Body of pancreas (tissue), 4 donors: ENCODE measurements at places on chromosomes 2 and 18. TPM values are rescaled to one million over a fixed set of nuclear protein-coding genes. Genes with fewer than 3 reads are reported as not detected.

GRCh38 chr2:159882130-159882745 is 84.2 kb upstream of the CD302 start:
- no peak for DNase-seq

The RAX gene
- total RNA-seq: not detected

- DNase-seq: no peak
Observed at GRCh38 chr2:219688560-219689445, 61.4 kb downstream of the SLC4A3 start.

- no peak for DNase-seq
Observed at GRCh38 chr18:212780-213179, 54.4 kb downstream of the USP14 start.

- DNase-seq: no peak
Observed at GRCh38 chr2:150410809-150411208, 76.7 kb downstream of the RND3 start.

GRCh38 chr2:41859615-41860514 is 188.0 kb upstream of the PKDCC start:
- DNase-seq: peak; percentile 53

- DNase-seq: no peak
Observed at GRCh38 chr2:209525331-209525730, 101.5 kb downstream of the MAP2 start.

GRCh38 chr18:57202881-57203280 is 56.0 kb downstream of the BOD1L2 start:
- DNase-seq: no peak

The IL36G gene
- total RNA-seq: not detected

DNA sequence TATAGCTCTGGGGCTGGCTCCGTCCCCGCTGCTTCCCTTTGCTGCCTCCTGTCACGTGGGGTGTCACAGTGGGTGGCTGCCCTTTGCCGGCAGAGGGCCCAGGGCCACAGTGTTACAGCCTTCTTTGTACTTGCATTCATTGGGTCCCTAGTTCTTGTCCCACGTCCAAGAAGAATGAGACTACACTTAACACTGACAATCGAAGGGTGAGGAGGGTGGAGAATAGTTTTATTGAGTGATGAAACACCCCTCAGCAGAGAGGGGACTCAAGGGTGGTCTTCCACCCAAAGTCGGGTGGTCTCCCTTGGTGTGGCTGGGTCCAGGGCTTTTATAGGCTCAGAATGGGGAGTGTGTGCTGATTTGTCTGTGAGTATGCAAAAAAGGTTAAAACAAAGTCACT is 1.9 kb downstream of the ATG4B start:
- no peak for DNase-seq

- DNase-seq: no peak
Observed at GRCh38 chr2:199160081-199160480, 297.7 kb downstream of the SATB2 start.

DNA sequence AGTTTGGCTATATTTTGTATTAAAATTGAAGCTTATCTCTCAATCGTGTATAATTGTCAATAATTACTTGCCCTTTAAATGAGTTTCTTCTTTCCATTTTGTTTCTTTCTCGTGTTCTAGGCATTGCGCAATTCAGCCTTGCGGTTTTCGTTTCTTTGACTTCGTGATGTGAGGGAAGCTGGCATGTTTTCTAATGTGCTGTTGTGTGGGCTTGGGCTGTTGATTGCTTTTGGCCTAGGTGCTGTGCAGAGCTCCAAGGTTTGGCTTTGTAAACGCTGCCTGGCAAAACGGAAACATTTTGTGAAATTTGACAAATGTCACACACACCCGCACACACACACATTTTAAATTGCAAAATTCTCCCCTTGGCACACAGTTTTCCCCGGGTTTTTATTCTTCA is 242.6 kb upstream of the TCF4 start:
- no peak for DNase-seq

GRCh38 chr2:241741016-241741415 is 6.6 kb downstream of the D2HGDH start:
- no peak for DNase-seq

The FNDC4 gene
- total RNA-seq: 10.4 TPM

DNA sequence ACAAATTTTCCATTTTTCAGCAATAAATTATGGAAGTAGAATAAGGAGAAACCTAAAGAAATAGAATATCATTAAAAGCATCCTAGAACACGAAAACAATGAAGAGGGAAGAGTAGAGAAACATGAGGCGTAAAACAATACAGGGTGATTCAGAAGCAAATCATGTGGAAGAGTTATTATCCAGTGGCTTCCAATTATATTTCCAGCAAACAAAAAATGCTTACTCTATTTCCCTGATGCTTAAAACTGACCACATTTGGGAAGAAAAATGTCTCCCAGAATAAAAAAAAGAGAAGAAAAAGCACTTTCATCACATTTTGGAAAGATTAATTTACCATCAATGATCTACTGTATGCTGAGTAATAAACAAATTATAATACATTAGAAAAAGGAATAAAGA is 192.6 kb downstream of the CD226 start:
- DNase-seq: no peak

GRCh38 chr2:53632714-53633113 is 134.9 kb upstream of the CHAC2 start:
- no peak for DNase-seq

DNA sequence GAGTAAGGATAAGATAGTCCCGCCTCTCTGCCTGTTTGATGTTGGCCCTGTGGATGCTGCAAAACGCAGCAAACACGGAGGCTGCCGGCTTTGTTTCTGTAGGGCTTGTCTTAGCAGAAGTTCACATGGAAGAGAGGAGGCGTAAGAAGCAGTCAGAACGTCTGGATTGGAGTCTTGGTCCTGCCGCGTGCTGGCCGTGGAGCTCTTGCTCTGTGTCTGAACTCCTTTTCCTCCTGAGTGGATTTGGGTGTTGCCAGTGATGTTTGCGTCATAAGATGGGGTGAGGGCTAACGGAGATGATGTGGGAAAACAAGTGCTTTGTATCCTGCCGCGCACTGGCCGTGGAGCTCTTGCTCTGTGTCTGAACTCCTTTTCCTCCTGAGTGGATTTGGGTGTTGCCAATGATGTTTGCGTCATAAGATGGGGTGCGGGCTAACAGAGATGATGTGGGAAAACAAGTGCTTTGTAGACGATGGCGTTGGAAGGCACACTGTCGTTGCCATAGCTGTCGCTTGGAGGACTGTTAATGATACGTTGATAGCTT is 240.9 kb downstream of the AGAP1 start:
- DNase-seq: no peak

The MAB21L4 gene
- not detected for total RNA-seq

The TCF7L1 gene
- total RNA-seq: 4.3 TPM

DNA sequence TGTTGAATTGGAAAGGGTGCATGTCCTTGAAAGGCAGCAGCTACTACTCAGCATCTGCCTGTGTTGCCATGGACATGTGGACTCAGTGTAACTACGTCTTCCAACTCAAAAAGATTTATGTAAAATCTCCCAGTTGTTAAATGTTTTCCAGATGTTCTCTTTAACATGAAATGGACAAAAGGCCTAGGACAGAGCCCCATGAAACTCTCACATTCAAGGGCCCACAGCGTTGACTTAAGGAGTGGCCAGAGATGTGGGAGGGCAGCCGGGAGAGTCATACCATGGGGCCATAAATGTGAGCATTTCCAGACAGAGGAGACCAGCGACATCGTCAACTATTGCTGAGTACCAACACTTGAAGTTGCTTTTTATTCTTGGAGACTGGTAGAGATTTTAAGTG is 9.9 kb downstream of the SLC3A1 start:
- DNase-seq: no peak

DNA sequence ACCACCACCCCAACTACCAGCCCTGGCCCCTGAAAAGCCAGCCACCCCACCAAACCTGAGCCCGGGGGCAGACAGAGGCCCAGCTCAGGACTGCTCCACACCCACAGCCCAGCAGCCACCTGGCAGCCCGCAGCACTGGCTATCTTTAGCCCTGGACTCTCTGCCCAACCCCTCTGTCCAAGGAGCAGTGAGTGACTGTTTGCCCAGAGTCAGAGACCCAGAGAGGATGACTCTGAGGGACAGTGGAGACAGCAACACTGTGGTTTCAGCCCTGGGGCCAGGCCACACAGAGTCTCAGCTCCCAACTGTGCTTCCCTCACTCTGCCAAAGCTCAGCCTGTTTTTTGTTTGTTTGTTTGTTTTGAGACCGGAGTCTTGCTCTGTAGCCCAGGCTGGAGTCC is 32.6 kb downstream of the BIN1 start:
- DNase-seq: no peak

The WIPF1 gene
- 8.0 TPM for total RNA-seq

The TBR1 gene
- total RNA-seq: not detected

DNA sequence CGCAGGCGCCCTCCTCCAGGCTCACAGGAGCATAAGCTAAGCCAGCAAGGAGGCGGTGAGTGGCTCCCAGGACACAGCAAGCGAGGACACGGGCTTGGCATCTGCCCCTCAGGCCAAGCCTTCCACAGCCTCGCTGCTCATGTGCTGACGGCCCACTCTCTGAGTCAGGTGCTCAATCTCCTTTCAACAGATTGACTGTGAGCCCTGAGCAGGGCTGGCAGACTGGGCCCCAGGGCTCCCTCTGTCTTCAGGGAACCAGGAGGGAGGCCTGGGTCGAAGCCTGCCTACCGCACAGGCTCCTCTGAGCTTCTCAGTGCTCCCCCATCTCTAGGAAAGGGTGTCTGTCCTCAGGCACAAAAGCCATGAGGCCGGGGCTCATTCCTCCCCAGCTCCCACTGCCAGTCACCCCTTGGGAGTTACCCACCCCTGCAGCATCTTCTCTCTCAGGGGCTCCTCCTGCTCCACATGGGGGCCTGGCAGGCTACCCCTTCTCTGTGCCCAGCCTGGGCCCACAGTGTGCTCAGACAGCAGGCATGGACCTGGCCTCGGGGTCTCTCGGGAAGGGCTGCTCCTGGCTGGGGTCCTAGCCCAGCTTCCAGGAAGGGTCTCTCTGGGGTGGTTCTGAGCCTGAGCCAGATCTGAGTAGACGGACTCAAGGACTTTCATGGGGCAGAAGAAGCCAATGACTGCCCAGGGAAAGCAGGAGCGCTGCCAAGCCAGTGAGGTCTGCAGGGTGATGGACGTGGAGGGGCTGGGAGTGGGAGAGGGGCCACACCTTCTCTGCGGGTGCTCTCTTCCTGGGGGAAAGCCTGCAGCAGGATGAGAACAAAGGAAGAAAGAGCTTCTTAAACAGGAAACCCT is 138.0 kb upstream of the GPC1 start:
- DNase-seq: no peak

DNA sequence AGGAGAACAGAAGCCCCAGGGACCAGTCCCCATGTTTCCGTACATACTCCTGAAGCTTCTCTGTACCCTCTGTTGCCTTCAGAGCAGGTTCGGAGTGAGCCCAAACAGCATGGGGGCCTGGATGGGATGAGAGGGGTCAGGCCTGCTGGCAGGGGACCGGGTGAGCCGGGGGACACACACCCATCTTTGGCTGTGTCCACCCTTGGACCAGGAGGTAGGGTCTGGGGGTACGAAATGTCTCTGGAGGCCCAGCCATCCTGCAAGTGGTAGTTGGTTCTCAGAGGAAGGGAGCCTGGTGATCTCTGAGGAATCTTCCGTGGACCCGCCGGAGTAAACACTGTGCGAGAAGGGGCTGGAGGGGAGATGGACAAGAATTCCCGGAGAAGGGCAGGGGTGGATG is 15.3 kb downstream of the FBLN7 start:
- no peak for DNase-seq

- DNase-seq: no peak
Observed at GRCh38 chr18:78730546-78730945, 249.1 kb upstream of the SALL3 start.

- no peak for DNase-seq
Observed at GRCh38 chr2:218761795-218762194, 20.2 kb upstream of the CYP27A1 start.
